ENCODE measurements at places on chromosomes 11 and 22. TPM values are rescaled to one million over a fixed set of nuclear protein-coding genes. Genes with fewer than 3 reads are reported as not detected.
A peak's percentile ranks its signal among the peaks of the same experiment; 100 is the strongest.

GRCh38 chr11:92296138-92296515, 71.5 kb downstream of the FAT3 start:
- H3K4me1 ChIP-seq, result no peaks in the 10 kb centered on the region
- H3K36me3 ChIP-seq, result no peaks in the 10 kb centered on the region
- DNase-seq, result no peak
- no peak overlapping the region for H3K27ac ChIP-seq
- no peak overlapping the region for H3K4me3 ChIP-seq

GRCh38 chr22:32421484-32421883, 9.4 kb upstream of the RTCB start:
- no peak for DNase-seq
- H3K4me3 ChIP-seq, result no peak overlapping the region
- no peaks in the 10 kb centered on the region for H3K36me3 ChIP-seq
- H3K4me1 ChIP-seq, result no peaks in the 10 kb centered on the region
- peaks cover 23% of the 10 kb centered on the region for H3K27me3 ChIP-seq

- H3K27ac ChIP-seq, result no peak overlapping the region
- H3K36me3 ChIP-seq, result no peaks in the 10 kb centered on the region
- no peak overlapping the region for H3K4me3 ChIP-seq
- no peak for DNase-seq
- peaks cover 10% of the 10 kb centered on the region for H3K27me3 ChIP-seq
Observed at GRCh38 chr22:25903294-25903693, 161.3 kb downstream of the MYO18B start.

GRCh38 chr22:28980326-28980725, 81.3 kb downstream of the C22orf31 start:
- H3K4me1 ChIP-seq, result no peaks in the 10 kb centered on the region
- no peak overlapping the region for H3K4me3 ChIP-seq
- DNase-seq, result no peak

DNA sequence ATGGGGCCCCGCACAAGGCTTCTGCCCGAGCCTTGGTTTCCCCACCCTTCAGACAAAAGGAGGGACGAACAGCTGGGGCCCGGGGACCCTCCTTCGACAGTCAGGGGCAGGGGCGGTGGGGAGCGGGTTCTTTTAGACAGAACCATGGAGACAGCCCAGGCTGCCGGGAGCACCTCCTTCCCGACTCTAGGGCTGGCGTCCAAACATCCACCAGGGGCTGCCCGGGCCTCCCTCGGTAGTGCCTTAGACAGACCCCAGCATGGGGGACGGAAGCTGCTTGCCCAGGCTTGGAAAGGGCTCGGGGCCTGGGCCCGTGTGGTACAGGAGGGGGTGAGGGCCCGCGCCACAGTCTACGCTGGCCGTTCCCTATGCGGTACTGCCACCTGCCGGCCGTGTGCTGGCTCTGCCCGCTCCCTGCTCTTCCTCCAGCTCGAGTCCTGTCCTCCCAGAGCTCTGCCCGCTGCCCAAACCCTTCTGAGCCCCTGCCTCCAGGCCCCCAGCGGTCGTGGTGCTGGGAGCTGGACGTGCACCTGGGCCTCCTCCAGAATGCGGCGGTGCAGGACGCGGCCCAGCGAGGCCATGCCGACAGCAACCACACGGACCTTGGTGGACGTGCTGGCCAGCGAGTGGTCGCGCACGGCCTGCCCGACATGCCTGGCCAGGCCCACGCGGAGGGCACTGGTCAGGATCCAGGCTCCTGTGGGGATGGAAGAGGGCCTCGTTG, 20.1 kb downstream of the TSSC4 start:
- H3K36me3 ChIP-seq, result no peaks in the 10 kb centered on the region
- H3K4me3 ChIP-seq, result no peak overlapping the region
- peak; percentile 69 for DNase-seq
- no peaks in the 10 kb centered on the region for H3K27me3 ChIP-seq
- H3K27ac ChIP-seq, result no peak overlapping the region

GRCh38 chr22:29197096-29197495, 8.6 kb upstream of the EMID1 start:
- no peak for DNase-seq
- no peaks in the 10 kb centered on the region for H3K27me3 ChIP-seq
- peaks cover 6% of the 10 kb centered on the region for H3K4me1 ChIP-seq
- H3K4me3 ChIP-seq, result no peak overlapping the region
- H3K27ac ChIP-seq, result no peak overlapping the region

- no peak for DNase-seq
- no peaks in the 10 kb centered on the region for H3K36me3 ChIP-seq
- peak overlapping the region; percentile 5 for H3K27ac ChIP-seq
- no peak overlapping the region for H3K4me3 ChIP-seq
- no peaks in the 10 kb centered on the region for H3K27me3 ChIP-seq
Observed at GRCh38 chr22:39773976-39774539, 119.5 kb downstream of the ENTHD1 start.

DNA sequence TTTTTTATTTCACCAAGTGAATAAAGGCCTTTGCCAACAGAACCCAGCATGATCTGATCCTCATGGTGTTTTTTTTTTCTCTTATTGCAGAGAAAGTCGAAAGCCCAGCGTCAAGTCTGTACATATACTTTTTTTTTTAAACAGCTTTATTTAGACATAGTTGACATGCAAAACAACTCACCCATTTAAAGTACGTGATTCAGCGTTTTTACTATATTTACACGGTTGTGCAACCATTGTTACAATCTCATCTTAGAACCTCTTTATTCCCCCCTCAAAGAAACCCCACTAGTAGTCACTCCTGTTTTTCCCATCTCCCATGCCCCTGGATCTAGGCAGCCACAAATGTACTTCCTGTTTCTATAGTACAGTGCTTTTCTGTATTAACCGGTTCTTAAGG, 20.6 kb upstream of the AP1B1 start:
- no peaks in the 10 kb centered on the region for H3K27me3 ChIP-seq
- no peaks in the 10 kb centered on the region for H3K4me1 ChIP-seq
- no peak for DNase-seq
- H3K4me3 ChIP-seq, result no peak overlapping the region
- no peaks in the 10 kb centered on the region for H3K36me3 ChIP-seq
- H3K27ac ChIP-seq, result no peak overlapping the region

- no peak overlapping the region for H3K4me3 ChIP-seq
- H3K27ac ChIP-seq, result peak overlapping the region; percentile 35
- peaks cover 13% of the 10 kb centered on the region for H3K27me3 ChIP-seq
- H3K36me3 ChIP-seq, result peaks cover 5% of the 10 kb centered on the region
Observed at GRCh38 chr22:19873960-19874306, 19.3 kb upstream of the GNB1L start.

DNA sequence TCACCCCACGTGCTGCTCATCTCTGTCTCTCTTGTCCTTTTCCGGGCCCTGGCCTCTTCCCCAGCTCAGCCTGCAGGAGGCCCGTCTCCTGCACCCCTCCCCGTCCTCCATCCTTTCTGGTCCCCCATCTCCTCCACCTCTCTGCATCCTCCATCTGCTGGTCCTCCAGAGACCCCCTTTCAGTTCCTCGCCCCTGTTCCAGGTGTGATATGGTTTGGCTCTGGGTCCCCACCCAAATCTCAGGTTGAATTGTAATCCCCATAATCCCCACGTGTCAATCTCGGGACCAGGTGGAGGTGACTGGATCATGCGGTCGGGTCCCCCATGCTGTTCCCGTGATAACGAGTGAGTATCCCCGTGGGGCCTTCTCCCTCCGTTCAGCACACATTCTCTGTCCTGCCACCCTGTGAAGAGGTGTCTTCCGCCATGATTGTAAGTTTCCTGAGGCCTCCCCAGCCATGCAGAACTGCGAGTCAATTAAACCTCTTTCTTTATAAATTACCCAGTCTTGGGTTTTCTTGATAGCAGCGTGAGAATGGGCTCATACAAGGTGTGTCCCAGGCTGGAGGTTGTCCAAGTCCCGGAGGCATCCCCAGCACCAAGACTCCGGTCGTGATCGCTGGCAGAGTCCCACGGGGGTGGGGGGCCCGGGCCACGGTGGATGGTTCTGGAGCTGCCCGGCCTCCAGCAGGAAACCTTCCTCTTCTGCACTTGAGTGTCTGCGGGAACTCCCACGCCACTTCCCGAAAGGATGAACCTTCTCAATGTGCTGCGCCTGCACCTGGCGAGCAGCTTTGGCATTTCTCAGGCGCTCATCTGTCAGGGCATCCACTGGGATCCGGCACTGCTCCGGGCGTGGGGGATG, 29.0 kb upstream of the TOLLIP start:
- peaks cover 13% of the 10 kb centered on the region for H3K4me1 ChIP-seq
- H3K27me3 ChIP-seq, result no peaks in the 10 kb centered on the region

DNA sequence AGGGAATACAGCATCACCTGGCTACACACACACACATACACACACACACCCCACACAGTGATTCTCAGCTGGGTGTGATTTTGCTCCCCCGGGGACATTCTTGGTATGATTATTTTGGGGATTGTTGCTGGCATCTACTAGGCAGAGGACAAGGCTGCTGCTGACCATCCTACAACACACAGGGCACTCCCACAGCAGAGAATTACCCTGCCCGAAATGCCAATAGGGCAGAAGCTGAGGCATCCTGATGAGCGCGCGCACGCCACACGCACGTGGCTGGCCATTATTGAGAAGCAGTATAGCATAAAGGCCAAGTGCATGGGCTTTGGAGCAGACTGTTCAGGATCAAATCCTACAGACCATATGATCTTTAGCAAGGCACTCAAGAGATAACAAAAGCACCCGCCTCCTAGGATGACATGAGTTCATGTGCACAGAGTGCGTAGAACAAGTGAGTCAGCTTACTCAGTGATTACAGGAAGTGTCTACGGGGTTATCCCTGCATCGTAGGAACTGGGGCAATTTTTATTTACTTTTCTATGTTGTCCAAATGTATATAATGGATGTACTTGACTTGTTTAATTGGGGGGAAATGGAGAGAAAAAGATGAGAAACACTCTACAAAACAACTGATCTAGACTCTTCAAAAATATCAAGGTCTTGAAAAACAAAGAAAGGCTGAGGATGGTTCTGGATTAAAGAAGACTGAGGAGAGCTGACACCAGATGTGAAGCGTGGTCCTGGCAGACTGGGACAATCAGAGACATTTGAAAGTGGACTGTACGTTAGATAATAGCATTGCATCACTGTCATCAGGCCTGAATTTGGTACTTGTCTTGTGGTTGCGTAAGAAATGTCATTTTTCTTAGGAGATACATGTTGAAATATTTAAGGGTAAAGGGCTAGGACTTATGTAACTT, 7.2 kb upstream of the EHD1 start:
- peak overlapping the region; percentile 65 for H3K27ac ChIP-seq
- H3K27me3 ChIP-seq, result no peaks in the 10 kb centered on the region
- peaks cover 18% of the 10 kb centered on the region for H3K4me1 ChIP-seq
- H3K36me3 ChIP-seq, result no peaks in the 10 kb centered on the region
- no peak for DNase-seq

DNA sequence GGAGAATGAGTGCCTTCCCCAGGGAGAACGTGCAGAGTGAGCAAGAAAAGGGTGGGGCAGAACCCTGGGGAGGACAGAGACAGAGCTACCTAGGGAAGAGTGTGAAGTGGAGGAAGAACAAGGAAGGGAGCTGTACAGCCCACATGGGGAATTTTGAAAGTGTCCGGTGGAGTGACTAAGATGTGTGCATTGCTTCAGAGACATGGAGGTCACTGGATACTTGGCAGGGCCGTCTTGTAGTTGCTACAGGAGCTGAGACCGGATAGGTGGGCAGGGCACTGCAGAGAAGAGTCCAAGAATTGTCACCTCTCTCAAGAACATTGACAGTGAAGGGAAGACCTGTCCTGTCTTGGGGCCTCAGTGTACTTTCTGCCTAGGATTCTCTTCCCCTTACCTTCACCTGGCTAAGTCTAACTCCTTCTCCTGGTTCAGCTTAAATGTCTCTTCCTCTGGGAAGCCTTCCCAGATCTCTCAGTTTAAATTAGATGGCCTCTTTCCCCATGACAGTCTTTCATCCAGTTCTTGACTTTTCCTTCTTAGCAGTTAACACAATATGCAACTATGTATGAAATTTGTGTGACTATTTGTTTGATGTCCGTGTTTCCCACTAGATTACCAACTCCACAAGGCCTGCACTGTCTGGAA, 9.2 kb upstream of the P2RY6 start:
- H3K27me3 ChIP-seq, result no peaks in the 10 kb centered on the region
- H3K4me1 ChIP-seq, result no peaks in the 10 kb centered on the region
- H3K36me3 ChIP-seq, result no peaks in the 10 kb centered on the region
- DNase-seq, result no peak
- H3K27ac ChIP-seq, result no peak overlapping the region

- H3K36me3 ChIP-seq, result no peaks in the 10 kb centered on the region
- no peak overlapping the region for H3K27ac ChIP-seq
- H3K27me3 ChIP-seq, result no peaks in the 10 kb centered on the region
- no peak overlapping the region for H3K4me3 ChIP-seq
Observed at GRCh38 chr22:47367107-47367690, 604.7 kb downstream of the TBC1D22A start.

GRCh38 chr11:44862558-44863101, 88.1 kb downstream of the TP53I11 start:
- H3K4me3 ChIP-seq, result no peak overlapping the region
- no peak for DNase-seq
- H3K27me3 ChIP-seq, result peaks cover 6% of the 10 kb centered on the region
- H3K27ac ChIP-seq, result no peak overlapping the region
- H3K4me1 ChIP-seq, result no peaks in the 10 kb centered on the region

DNA sequence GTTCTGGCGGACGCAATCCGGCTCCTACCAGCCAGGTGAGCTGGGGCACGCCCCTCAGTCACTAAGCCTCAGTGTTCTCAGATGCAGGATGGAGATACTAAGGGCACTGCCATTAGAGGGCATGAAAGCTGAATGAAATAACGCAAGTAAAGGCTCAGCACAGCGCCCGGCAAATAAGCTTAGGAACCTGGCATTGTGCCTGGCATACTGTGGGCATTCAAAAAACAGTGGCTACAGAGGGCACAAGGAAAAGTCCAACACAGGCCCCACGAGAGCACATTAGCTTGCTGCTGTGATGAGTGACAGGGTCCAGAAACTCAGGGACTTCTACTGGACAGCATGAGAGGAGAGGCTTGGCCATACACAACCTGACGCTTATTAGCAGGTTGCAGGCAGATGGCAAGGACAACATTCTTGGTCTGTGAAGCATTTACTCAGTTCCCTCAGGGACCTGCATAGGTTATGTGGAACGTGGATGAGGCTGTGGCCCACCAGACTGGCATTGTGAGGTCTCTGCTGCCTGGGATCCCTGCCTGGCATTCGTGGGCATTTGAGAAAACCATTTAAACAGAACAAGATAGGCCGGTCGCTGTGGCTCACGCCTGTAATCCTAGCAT, 12.2 kb downstream of the TXN2 start:
- H3K4me1 ChIP-seq, result peaks cover 23% of the 10 kb centered on the region
- no peaks in the 10 kb centered on the region for H3K27me3 ChIP-seq
- H3K36me3 ChIP-seq, result peaks cover 15% of the 10 kb centered on the region
- H3K27ac ChIP-seq, result no peak overlapping the region
- no peak overlapping the region for H3K4me3 ChIP-seq
- DNase-seq, result no peak

DNA sequence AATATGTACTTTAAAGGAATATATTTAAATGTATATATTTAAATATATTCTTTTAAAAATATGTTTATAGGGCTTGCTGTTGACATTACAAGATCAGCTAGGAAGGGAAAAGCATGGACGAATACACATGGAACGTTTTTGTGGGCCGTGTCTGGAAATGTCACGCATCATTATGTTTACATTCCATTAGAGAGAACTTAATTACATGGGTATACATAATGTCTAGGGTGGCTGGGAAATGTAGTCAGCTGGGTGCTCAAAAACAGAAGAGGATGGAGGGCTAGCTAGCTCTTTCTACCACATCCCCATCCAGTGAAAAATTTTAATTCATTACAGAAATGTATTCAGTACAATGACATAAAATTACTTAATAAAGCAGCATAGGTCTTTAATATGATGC, 371.2 kb downstream of the DYNC2H1 start:
- no peaks in the 10 kb centered on the region for H3K27me3 ChIP-seq
- no peaks in the 10 kb centered on the region for H3K36me3 ChIP-seq
- no peak overlapping the region for H3K27ac ChIP-seq
- no peak for DNase-seq
- H3K4me3 ChIP-seq, result no peak overlapping the region

The PRCP gene
- 22.7 TPM for total RNA-seq

The CTSW gene
- 48.2 TPM for total RNA-seq

The C1QTNF5 gene
- total RNA-seq, result not detected

The ACR gene
- total RNA-seq, result not detected

The MYBPC3 gene
- not detected for total RNA-seq

The CASP1 gene
- total RNA-seq, result 45.5 TPM
